Natural killer cell treated with Interleukin-12 subunit alpha and Interleukin-12 subunit beta and Interleukin-15 and Interleukin-18, amount 100 ng/mL, for 72 hours (primary cell): ENCODE measurements at places on chromosomes 7 and 10. TPM values are rescaled to one million over a fixed set of nuclear protein-coding genes. Genes with fewer than 3 reads are reported as not detected.

Gene AKR1D1
- total RNA-seq = not detected

Gene SUN3
- 0.71 TPM for total RNA-seq

Gene SKAP2
- total RNA-seq = 15.0 TPM

Gene ZNF22
- total RNA-seq = 29.0 TPM

Gene MUC3A
- total RNA-seq = not detected

Gene GPR158
- not detected for total RNA-seq

Gene DTX2
- total RNA-seq = 34.3 TPM

DNA sequence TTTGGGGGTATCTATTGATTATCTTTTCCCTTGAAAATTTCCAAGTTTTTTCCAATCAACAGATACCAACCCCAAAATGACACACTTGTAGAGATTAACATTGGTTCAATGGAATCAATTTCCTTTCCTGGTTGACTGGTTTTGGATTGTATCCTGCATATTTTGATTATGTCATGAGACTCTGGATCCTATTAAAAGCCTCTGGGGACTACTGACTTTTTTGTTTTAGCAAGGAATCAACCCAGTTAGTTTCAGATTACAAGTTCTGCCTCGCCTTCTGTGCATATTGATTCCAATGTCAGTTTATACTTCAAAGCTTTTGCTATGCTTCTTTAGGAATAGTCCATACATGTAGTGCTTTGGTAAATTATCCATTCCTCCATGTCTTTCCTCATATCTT, 29.2 kb downstream of the COPG2 start:
- DNase-seq = no peak

- no peak for DNase-seq
Measured at GRCh38 chr10:48465860-48466521, 138.9 kb downstream of the ARHGAP22 start.

GRCh38 chr7:41881331-41882130, 178.6 kb upstream of the INHBA start:
- peak; percentile 96 for DNase-seq

- peak; percentile 64 for DNase-seq
Measured at GRCh38 chr7:17298840-17299482, 509 bp downstream of the AHR start.

GRCh38 chr7:129907122-129907736, 45.5 kb downstream of the UBE2H start:
- no peak for DNase-seq

GRCh38 chr7:20229646-20230500, 12.7 kb upstream of the MACC1 start:
- DNase-seq = no peak

DNA sequence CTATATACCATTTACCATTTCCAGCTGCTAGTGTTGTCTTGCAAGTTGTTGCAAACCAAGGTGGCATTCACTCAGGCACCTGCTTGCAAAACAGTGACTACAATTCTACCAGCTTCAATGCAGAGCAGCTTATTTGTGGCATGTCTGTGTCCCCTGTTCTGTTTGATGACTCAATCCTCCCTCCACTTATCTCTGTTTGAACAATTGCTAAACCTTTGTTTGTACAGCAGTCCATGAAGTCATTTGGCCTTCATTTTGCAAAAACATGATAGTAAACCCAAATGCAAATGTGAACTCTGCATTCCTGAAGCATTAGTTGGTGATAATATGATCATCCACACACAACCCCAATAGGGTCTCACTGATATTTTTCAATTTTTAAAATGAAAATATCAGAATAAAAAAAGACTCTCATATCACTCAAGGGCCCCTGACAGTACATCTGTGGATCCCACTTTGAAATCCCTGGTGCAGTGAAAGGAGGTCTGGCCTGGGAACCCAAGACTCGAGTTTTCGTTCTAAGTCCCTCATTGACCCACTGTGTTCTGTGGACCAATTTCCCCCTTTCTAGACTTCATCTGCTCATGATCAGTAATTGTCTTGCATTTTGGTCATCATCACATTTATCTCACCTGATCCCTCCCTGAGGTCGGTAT, 425.4 kb downstream of the RPS24 start:
- DNase-seq = no peak

DNA sequence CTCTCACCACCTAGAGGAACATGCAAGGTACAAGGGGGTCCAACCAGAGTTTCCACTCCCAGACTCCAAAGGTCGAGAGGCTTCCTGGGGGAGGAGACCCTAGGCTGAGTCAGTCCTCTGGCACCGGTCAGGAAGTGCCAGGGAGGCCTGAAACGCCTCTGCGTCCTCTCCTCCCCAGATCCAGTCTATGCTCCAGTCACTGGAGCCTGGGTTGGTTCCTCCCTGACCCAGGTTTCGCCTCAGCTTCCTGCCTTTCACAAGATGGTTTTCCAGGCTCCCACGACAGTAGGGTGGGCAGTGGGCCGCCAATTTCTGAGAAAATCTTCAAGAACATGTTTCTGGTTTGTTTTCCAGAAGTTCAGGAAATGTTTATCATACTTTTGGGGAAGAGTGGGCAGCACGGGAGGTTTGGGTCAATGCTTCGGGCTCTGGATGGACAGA, 30.0 kb downstream of the DUSP5 start:
- DNase-seq = no peak

DNA sequence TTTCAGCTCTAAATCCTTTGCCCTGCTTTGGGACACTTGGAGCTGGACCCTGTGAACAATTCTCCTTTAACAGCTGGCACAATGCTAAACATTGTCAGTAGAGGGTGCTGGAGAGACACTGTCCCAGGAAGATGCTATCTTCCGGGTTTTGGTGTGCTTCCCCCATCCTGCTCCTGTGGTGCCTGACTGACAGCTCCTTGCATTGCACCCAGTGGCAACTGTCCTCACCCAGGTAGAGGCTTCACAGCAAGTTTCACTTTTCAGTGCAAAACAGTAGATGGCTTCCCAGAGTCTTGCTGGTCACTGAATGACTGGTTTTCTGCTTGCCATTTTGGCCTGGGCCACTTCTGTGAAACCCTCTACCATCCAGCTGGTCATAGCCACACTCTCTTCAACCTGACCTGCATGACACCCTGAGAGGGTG, 77.3 kb downstream of the CDC14C start:
- DNase-seq = no peak

- no peak for DNase-seq
Measured at GRCh38 chr7:114720725-114721124, 201.2 kb upstream of the MDFIC start.

DNA sequence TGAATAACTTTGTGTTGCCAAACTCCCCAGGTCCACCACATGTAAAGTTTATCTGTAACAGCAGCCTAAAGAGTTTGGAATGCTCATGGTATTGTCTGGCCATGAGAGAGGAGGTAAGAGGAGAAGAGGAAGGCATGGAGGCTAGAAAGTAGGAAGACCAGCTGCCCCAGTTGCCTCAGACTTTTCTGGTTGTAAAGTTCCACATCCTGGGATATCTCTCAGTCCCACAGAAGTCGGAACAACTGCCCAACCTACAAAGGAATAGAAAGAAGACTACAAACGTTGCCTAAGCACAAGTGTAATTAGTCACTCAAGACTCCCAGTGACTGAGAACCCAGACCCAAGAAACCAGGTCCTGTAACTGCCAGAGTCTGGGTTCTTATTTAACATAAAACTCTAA, 47.3 kb downstream of the CREB3L2 start:
- no peak for DNase-seq

DNA sequence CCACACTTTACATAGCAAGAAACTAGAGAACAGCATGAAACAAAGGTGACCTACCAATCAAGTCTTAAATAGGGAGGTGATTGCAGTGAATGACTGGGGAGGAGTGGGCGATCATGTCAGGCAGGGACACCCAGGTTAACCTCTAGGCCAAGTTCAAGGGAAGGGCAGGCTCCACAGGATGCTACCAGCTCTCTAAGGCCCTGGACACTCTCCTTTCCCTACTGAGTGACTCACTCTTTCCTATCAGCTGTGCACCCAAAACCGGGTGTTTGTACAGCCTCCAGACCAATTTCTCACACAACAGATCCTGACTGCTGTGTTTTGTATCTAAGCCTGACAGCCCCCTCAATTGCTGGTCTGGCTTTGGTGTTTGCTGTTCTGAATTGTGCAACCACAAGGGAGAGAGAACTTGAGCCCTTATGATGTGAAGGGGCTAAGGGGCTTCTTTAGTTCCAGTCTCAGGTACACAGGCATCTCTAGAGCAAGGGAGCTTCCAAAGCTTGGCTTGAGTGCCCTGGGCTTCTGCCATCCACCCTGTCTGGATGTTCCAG, 107.8 kb downstream of the TBXAS1 start:
- no peak for DNase-seq

- no peak for DNase-seq
Measured at GRCh38 chr7:122752583-122752982, 49.9 kb upstream of the RNF148 start.

DNA sequence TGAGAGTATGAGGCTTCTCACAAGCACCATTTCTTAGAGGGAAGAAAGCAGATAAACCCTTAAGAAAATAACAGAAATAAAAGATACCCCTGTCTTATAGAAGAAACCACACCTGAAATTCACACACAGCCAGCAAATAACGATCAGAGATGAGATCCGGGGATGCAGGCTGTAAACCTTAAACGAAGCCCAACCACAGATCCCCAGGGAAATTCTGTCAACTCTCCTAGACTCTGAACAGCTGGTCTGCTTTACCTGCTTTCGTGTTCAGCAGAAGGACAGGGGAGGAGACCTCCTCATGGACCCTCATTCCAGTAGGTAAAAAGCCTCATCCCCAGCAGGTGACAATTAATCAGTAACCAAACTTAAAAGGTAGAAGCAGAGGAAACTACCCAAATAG, 45.0 kb downstream of the VOPP1 start:
- DNase-seq = no peak

DNA sequence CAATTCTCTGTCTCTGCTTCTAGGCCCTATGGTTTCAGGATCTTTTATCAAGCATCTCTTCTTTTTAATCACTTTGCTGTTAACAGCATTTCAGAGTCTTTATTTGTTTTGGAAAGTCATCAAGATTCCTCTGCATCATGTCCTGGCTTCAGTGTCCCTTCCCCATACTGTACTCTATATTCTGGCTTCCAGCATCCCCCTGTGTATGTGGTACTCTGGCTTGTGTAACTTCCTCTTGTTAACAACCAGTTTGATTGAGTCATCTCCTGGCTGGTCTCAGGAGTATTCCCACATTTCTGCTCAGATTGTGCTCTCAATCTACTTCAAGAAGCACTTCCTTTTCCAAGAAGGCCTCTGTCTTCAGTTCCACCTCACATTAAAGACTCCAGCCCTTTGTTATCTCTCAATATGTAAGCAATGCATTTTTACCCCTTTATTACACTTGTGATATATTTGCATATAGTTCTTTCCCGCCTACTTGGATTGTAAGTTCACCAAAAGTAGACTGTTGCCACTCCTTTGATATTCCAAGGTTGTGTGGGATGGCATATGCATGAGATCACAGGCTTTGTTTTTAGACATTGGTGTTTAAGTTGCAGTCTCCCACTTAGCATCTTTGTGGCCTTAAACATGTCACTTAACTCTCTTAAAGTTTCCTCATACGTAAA, 15.1 kb upstream of the ATE1 start:
- no peak for DNase-seq

- DNase-seq = no peak
Measured at GRCh38 chr7:149070372-149071125, 20.0 kb downstream of the ZNF786 start.

DNA sequence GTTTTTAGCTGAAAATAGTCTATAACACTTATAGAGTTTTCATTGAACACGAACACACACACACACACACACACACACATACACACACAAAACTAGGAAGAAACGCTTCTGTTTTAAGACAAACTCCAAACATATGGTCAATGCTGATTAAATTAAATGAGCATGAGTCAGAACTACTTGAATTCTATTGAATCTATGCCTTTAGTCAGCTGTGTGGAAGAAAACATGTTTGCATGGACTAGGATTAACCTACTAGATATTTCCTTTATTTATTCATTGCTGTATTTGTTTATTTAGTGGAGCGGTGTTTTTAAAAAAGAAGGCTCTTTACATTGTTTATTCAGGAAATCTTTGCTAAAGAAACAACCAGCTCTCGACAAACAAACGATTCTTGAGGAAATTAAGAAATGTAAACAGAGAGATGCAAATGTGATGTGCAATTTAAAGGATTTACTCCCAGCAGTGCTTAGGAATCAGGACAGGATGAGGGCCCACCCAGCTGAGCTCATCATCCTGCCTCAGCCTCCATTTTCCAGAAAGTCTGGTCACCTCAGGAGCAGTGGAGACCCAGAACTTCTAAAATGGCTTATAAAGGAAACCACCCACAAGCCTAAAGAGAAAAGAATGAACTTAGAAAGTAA, 83.2 kb downstream of the PDE1C start:
- DNase-seq = no peak

- no peak for DNase-seq
Measured at GRCh38 chr10:79184145-79184625, 115.4 kb downstream of the ZMIZ1 start.

DNA sequence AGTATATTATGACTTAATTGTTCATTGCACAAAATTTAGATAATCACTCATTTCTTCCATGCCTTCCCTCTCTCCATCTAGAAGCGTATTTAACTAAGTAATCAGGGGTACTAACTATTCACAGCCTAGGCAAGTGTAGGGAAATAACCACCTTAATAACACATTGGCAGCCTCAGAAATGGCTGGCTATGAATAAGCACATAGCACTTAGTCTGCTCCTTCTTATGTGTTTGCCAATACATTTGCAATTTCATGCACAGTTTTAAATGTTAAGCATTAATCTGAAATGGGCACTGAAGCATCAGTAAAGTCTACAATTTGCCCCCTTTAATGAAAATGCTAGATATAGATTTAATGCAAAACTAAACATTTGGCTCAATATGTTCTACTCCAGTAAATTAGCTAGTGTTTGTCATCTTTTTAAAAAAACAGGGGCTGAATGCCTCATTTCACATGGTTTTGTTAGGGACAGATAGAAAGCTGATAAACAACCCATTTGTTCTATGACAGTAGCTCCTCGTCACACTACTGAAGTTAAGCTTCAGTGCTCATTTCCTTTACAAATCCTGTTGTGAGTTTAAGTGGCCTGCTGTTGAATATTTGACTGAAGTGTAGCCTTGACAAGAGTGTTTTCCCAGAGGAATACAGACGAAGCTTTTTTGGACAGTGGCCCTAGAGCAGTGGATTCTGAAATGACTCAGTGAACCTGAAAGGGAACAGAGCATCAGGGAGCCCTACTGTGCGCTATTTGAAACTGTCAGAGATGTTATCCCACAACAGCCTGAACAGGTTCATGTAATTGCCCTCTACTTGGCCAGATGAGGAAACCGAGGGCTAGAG, 30.5 kb downstream of the HHEX start:
- DNase-seq = no peak

GRCh38 chr10:70604106-70604505, 1.6 kb upstream of the PRF1 start:
- DNase-seq = no peak

GRCh38 chr10:119391440-119392251, 150.9 kb downstream of the RGS10 start:
- DNase-seq = no peak

DNA sequence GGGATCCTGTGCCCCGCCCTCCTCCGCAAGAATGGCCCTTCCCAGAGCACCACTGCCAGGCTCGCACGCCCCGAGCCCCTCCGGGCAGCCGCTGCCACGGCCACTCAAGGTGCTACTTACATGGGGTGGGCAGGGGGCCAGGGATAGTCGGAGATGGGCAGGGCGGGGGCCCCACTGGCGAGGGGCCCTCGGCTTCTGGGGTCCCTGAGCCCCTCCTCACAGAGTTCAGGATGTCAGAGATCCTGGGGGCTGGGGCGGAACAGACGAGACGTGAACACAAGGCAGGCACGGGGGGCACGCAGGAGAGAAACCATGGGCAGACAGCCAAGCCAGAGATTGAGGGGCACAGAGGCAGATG, 25.6 kb downstream of the YKT6 start:
- no peak for DNase-seq
